ENCODE measurements at places on chromosomes 1 and 21. TPM values are rescaled to one million over a fixed set of nuclear protein-coding genes. Genes with fewer than 3 reads are reported as not detected.

RIPK4 gene
- polyA plus RNA-seq = not detected

PRKAA2 gene
- polyA plus RNA-seq = not detected

RAD54L gene
- polyA plus RNA-seq = not detected

CFHR3 gene
- polyA plus RNA-seq = not detected

SYTL1 gene
- 157 TPM for polyA plus RNA-seq

AMPD1 gene
- not detected for polyA plus RNA-seq

TMEM61 gene
- polyA plus RNA-seq = not detected

DNA sequence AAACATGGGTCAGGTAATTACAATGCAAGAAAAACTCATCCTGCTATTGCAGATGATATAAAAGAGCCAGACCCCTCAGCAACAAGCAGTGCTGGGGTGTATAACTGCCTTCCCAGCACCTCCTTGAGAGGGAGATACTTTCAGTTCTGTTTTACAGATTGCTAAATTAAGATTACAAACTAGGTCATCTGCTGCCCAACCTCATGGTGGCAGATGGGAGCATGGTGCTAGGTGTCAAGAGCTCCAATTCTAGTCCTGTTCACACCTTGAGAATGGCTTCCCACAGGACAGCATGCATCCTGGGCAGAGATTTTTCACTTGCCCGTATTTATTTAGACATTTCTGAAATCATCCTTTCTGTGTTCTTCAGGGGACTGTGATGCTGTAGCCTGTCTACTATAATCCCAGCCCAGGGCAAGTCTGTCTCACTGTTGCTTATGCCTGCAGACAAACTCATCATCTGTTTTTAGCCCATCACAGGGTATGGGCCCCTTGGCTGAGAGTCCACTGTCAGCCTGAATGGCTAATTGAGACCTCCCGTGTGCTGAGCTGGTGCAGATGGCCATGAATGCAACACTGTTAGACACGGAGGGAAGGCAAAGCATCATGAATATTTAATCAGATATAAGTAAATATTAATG is 40.2 kb upstream of the PBX1 start:
- H3K4me1 ChIP-seq = peaks cover 2% of the 10 kb centered on the region
- no peak overlapping the region for H3K27ac ChIP-seq
- DNase-seq = no peak

- H3K4me3 ChIP-seq = no peak overlapping the region
- no peak for DNase-seq
- H3K4me1 ChIP-seq = no peaks in the 10 kb centered on the region
- peaks cover 4% of the 10 kb centered on the region for H3K36me3 ChIP-seq
- no peak overlapping the region for H3K27ac ChIP-seq
These were observed 29.1 kb downstream of the C1orf198 start for GRCh38 chr1:230839173-230839572.

DNA sequence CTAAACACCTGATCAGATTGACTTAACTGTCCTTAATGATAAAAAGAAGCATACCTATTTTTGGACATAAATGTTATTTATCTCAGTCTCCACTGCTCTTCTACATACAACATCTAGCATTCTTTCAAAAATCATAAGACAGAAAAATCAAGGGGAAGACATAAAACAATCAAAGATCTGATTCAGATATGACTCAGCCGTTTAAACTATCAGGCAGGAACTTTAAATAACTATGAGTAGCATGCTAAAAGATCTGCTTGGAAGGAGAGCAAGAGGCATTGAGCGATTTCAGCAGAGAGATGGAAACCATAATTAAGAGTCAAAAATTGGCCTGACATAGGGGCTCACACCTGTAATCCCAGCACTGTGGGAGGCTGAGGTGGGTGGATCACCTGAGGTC is 27.2 kb upstream of the SLC22A15 start:
- H3K4me3 ChIP-seq = no peak overlapping the region
- H3K36me3 ChIP-seq = no peaks in the 10 kb centered on the region

DNA sequence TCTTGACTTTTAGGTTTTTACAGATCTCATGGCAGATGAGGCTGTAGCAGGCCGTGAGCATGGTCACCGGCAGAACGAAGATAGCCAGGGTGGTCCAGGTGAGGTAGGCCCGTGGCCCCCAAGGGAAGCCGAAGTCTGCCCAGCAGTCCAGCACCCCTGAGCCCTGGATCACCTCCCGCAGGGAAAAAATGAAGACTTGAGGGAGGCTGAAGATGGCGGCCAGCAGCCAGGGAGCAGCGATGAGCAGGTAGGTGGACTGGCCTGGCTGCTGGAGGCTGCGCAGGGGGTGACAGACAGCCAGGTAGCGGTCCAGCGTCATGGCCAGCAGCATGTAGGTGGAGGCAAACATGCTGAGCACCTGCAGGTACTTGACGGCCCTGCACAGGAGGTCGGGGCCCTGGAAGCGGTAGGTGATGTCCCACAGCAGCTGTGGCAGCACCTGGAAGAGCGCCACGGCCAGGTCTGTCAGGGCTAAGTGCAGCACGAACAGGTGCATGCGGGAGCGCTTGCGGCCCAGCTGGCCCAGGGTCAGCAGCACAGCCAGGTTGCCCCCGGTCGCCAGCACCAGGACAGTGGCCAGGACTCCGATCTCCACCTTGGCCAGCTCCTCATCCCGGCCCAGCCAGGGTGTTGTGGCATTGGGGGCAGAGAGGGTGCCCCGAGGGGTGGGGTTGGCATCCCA is 856 bp downstream of the AVPR1B start:
- H3K4me3 ChIP-seq = no peak overlapping the region
- H3K27me3 ChIP-seq = peaks cover 17% of the 10 kb centered on the region
- no peaks in the 10 kb centered on the region for H3K4me1 ChIP-seq
- no peak overlapping the region for H3K27ac ChIP-seq

DNA sequence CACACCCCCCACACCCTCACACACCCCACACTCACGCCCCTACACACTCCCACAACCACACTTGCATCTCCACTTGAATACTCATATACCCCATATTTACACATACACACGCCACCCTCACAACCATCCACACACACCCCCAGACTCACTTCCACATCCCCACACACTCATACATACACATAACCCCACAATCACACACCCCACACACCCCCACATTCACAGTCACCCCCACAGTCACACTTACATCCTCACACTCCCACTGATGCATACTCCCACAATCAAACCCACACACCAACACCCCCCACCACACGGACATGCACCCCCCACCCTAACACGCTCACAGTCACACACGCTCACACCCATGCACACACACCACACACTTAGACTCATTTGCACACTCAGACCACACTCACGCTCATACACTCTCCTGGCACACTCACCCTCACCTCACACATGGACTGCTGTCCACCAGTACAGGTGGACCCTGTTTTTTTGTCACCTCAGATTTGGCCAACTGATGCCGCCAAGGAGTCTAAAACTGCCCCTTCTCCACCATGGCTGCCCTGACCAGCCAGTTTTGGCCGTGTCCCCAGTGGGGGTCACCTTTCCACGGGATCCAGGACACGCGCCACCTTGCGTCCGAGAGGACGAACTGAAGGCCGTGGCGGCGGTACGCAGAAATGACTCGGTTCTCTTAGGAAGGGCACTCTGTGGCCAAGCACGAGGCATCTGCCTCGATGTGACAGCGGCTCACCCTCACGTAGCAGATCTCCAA is 45.3 kb upstream of the EDN2 start:
- H3K27me3 ChIP-seq = peaks cover 5% of the 10 kb centered on the region
- H3K4me1 ChIP-seq = peaks cover 18% of the 10 kb centered on the region
- no peak for DNase-seq
- peak overlapping the region; percentile 66 for H3K27ac ChIP-seq
- no peak overlapping the region for H3K4me3 ChIP-seq

DNA sequence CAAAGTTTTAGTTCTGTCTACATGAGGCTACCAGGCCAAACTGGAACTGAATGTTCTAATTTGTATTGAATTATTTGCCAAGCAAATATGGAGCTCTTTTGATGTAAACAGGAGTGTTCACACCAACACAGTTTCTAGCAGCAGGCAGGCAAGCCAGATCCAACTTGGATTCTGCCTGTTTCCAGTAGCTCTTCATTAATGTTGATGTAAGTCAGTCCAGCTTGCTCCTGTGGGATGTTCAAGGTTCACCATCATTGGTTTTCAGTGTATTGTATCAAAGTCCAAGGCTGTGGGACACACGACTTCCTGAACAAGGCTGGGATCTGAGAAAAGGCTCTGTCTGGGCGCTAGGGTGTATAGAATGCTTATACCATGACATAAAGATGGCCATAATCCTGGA is 68.1 kb downstream of the PAPPA2 start:
- H3K4me1 ChIP-seq = no peaks in the 10 kb centered on the region
- no peak for DNase-seq
- no peak overlapping the region for H3K27ac ChIP-seq

DNA sequence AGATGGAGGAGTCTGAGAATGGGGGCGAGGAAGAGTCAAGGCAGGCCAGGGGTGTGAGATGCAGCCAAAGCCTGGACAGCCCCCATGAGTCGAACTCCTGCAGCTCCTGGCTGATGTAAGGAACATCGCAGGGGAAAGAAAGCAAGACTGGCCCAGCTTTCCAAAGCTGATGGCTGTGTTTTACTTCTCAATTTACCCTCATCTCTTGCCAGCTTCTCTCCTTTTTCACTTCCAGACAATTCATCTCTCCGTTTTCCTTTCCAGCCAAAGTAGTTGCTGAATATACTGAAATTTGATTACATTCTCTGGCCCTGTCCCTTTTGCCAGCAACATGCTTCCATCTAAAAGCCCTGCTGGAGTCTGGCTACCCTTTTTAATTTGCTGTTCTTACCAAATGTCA is 40.0 kb upstream of the UBE2U start:
- H3K4me3 ChIP-seq = no peak overlapping the region
- DNase-seq = no peak
- H3K4me1 ChIP-seq = no peaks in the 10 kb centered on the region
- H3K27ac ChIP-seq = no peak overlapping the region
- H3K27me3 ChIP-seq = no peaks in the 10 kb centered on the region

DNA sequence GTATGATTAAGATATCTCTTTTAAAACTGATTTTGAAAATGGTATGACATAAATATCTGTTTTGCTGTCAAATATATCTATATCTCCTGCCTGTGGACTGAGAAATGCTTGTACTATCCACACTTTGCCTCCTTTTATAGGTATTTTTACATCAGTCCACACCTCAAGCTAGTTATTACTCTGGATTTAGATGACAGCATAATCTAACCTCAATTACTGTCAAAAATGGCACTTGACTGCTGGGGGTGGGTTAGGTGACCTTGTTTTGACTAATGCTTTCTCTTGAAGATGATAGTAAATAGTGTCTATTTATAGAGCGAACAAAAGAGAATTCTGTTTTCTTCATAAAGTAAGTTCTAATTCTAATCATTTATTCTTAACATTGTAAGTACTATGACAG is 9.1 kb downstream of the ADGRL2 start:
- DNase-seq = no peak
- no peaks in the 10 kb centered on the region for H3K4me1 ChIP-seq
- H3K27ac ChIP-seq = no peak overlapping the region
- H3K36me3 ChIP-seq = no peaks in the 10 kb centered on the region
- peaks cover 1% of the 10 kb centered on the region for H3K27me3 ChIP-seq
- H3K4me3 ChIP-seq = no peak overlapping the region

- H3K27me3 ChIP-seq = peaks cover 13% of the 10 kb centered on the region
- no peak overlapping the region for H3K27ac ChIP-seq
- H3K4me1 ChIP-seq = peaks cover 5% of the 10 kb centered on the region
- peak overlapping the region; percentile 84 for H3K4me3 ChIP-seq
- no peak for DNase-seq
These were observed 24.2 kb downstream of the PTPRU start for GRCh38 chr1:29260531-29260930.

DNA sequence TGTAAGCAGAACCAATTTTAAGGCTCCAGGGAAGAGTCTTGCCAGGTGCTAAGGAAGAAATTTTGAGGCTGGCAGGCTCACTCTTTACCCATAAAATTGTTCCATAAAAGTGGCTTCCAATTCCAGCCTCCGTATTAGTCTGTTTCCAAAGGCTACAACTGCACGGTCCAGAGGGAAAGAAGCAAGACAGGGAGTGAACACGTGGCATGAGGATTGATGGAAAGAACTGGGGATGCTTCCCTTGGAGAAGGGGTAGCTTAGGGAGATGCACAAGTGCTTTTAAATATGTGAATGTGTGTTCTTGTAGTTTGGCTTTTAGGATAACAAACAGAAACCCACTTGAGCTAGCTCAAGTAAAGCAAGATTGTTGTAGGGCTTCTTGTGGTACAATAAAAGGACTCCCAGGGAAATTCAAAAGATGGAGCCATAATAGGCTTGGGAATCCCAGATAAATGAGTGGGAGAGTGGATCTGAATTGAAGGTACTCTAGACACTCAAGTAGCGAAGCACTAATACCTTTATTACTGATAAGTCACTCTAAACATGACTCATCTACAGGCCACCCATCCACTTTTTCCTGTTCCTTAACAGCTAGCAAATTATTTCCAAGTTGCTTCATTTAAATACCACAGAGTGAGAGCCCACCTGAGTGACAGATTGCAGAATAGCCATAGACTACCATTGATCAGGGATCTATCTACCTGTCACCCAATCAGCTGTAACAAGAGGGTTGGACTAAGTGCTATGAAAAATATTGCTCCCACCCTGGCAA is 34.8 kb upstream of the NPL start:
- peaks cover 1% of the 10 kb centered on the region for H3K27me3 ChIP-seq
- no peak overlapping the region for H3K27ac ChIP-seq
- H3K4me3 ChIP-seq = no peak overlapping the region
- H3K36me3 ChIP-seq = no peaks in the 10 kb centered on the region
- DNase-seq = no peak

- DNase-seq = peak; percentile 23
- H3K4me3 ChIP-seq = peak overlapping the region; percentile 94
- H3K36me3 ChIP-seq = no peaks in the 10 kb centered on the region
- H3K27me3 ChIP-seq = peaks cover 24% of the 10 kb centered on the region
- H3K4me1 ChIP-seq = peaks cover 21% of the 10 kb centered on the region
- H3K27ac ChIP-seq = no peak overlapping the region
These were observed 745 bp downstream of the MAGI3 start for GRCh38 chr1:113390871-113391648.

- H3K27me3 ChIP-seq = peaks cover 2% of the 10 kb centered on the region
- no peak for DNase-seq
- H3K36me3 ChIP-seq = no peaks in the 10 kb centered on the region
- no peak overlapping the region for H3K27ac ChIP-seq
These were observed 17.9 kb upstream of the CSF1 start for GRCh38 chr1:109892561-109893368.

- peaks cover 16% of the 10 kb centered on the region for H3K27me3 ChIP-seq
- H3K27ac ChIP-seq = no peak overlapping the region
- H3K4me1 ChIP-seq = no peaks in the 10 kb centered on the region
- no peak for DNase-seq
- no peaks in the 10 kb centered on the region for H3K36me3 ChIP-seq
These were observed 39.2 kb downstream of the CDK18 start for GRCh38 chr1:205543351-205544301.

GRCh38 chr1:224726441-224727182 is 110.5 kb downstream of the CNIH3 start:
- no peaks in the 10 kb centered on the region for H3K4me1 ChIP-seq
- no peaks in the 10 kb centered on the region for H3K27me3 ChIP-seq
- H3K36me3 ChIP-seq = no peaks in the 10 kb centered on the region
- H3K4me3 ChIP-seq = no peak overlapping the region

All from immature natural killer cell (primary cell).